ENCODE measurements at places on chromosomes 3 and 15.

- no peak for DNase-seq
These were observed 380.3 kb upstream of the CBLB start for GRCh38 chr3:106249159-106249558.

GRCh38 chr3:83122774-83123350, 1361.4 kb upstream of the GBE1 start:
- DNase-seq, result no peak

GRCh38 chr3:59253523-59253922, 203.7 kb upstream of the CFAP20DC start:
- DNase-seq, result no peak

DNA sequence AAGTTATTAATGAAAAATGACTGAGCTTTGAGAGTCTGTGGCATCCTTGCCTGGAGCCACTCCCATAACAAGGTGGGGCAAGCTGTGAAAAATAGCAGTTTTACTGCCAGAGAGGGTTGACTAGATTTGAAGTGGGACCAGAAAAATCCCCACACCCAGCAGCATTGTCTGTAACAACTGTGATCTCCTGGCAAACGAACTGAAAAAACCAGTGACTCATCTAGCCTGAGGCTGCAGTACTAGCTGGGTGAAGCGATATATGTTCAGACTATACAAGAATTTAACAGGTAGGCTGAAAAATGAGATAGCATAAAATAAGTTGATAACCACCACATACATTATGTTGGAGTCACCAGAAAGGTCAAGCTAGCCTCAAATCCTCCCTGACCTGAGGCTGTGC, 64.0 kb downstream of the DPH6 start:
- DNase-seq, result no peak

GRCh38 chr15:84991014-84991712, 9.5 kb downstream of the PDE8A start:
- no peak for DNase-seq

GRCh38 chr15:42159381-42160015, 3.1 kb upstream of the PLA2G4F start:
- DNase-seq, result no peak

- no peak for DNase-seq
These were observed 29.7 kb upstream of the LIPC start for GRCh38 chr15:58401991-58402649.

DNA sequence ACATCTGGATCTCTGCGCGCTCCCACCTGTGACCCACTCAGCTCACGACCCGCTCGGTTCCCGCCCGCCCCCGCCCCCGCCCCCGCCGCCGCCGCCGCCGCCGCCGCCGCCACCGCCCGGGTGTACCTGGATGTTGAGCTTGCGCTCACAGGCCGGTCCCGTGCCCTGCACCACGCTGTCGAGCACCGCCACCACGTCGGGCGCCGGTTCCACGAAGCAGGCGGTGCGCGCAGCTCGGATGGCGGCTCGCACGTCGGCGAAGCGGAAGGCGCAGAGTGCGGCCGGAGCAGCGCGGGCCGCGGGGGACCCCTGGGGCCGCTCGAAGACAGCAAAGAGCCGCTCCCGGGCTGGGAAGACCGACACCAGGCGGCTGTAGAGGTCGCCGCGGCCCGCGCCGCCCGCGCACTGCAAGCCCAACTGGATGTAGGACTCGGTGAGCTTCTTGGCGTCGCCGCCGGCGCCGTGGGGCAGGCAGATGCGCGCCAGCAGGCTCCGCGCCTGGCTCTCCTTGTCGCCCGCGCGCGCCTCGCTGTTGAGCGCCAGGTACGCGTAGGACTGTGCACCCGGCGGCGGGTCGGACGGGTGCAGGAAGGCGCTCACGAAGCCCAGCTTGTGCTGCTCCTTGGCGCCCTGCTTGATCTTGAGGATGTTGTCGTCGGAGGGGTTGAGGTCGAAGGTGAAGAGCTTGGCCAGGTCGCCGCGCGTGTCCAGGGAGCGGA, 1.1 kb downstream of the PLXND1 start:
- DNase-seq, result no peak

DNA sequence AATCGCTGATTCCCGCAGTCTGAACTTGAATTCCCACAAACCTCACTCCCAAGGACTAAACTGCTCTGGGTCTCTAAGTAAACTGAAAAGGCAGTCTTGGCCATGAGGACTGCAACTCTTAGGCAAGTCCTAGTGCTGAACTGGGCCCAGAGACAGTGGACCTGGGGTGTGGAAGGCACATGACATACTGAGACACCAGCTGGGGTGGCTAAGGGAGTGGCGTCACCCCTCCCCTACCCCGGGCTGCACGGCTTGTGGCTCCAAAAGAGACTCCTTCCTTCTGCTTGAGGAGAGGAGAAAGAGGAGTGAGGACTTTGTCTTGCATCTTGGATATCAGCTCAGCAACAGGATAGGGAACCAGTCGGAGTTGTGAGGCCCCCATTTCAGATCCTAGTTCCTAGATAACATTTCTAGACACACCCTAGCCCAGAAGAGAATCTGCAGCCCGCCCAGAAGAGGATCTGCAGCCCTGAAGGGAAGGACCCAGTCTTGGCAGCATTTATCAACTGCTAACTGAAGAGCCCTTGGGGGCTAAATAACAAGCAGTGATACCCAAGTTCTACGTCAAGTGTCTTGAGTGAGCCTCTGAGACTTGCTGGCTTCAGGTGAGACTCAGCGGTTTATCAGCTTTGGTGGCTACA, 110.7 kb upstream of the C3orf80 start:
- DNase-seq, result no peak

DNA sequence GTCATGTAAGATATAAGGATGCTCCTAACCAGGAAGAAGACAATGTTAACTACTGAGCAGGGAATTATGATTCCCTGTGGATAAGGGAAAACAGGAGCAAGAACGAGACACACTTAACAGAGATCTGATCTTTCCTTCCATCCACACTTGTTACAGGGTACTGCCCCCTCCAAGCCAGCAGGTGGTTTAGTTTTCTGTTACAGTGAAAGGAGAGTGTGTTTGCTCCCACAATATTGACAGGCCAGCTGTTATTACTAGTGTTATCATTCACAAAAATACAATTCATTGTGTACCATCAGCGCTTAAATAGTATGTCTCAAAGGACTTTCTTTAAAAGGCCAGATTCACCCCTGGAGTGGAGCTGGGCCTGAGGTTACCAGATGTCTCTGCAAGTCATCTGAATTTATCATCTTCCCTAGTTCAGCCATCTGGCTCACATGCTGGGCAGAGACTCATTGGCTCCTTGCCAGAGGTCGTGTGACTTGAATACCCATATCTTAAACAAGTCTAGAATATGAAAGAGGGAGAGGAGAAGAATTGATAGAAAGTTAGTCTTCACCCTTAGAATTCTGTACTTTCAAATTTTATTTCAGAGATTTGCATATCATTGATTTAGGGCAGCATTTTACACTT, 16.8 kb upstream of the FMN1 start:
- no peak for DNase-seq

DNA sequence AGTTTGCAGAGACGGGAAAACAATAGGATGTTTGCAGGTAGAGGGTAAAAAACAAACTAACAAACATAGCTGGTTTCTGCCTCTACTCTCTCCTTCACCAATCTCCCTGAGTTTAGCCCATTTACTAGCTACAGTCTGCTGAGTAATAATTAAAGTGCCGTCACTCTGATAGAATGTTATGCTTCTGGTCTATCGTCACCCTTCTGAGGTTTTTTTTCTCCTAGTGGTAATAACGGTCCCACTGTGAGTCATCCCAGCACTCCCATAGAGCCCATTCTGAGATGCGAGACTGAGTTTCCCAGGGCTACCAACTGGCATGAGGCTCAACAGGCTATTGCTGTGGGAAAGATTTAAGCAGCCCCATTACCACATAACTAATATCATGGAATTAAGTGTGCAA, 56.4 kb downstream of the PLAAT1 start:
- no peak for DNase-seq

DNA sequence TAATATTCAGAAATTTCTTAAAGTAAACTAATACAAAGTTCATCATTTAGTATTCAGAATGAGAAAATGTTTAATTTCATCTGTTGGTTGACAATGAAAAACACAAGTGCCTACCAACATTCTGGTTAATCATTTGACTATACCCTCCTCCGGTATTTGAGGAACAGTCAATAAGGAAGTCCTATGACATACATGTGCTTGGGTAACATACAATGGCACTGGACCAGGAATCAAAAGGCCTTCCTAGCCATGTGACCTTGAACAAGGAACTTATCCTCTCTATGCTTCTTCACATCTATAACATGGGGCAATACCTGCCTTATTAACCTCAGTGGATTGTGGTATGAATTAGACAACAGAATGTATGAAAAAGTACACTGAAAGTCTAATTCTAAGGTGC, 65.8 kb downstream of the ZNF280D start:
- no peak for DNase-seq

GRCh38 chr15:78768096-78768495, 43.2 kb downstream of the ADAMTS7 start:
- DNase-seq, result no peak

- DNase-seq, result no peak
These were observed 142.5 kb downstream of the CPNE4 start for GRCh38 chr3:131892331-131892730.

DNA sequence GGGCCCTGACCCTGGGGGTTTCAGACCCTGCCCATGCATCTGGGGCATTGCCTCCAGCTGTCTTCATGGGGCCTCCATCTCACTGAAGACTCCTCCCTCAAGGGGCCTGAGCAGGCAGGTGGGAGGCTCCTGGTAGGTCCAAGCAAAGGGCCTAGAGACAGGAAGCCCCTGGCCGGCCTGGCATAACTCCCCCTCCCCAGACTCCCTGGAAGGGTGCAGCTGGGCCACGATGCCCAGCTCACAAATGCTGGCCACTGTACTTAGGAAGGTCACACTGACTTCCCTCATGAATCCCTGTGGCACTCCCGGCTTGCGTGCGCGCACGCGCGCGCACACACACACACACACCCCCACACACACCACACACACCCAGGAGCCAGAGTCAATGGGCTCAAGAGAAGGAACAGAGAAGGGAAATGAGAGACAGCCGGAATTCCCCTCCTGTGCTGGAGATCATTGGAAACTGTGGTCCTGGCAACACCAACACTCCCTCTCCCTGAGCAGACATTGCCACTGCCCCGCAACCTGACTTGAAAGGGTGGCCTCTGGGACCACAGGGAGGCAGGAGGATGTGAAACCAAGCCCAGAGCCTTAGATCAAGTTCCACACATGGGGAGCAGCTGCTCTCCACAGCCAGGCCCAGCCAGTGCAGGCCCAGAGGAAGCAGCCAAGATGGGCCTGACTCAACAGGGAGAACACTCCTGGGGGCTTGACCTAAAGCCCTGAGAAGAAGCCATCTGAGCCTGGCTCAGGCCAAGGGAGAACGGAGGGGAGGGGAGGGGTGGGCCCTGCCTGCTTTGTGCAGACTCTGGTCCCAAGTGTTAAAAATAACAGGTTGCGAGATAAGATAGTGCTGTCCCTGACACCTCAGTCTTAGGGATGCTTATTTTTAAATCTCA, 69.7 kb downstream of the SCN5A start:
- no peak for DNase-seq

GRCh38 chr3:5231074-5231473, 43.6 kb downstream of the EDEM1 start:
- no peak for DNase-seq

DNA sequence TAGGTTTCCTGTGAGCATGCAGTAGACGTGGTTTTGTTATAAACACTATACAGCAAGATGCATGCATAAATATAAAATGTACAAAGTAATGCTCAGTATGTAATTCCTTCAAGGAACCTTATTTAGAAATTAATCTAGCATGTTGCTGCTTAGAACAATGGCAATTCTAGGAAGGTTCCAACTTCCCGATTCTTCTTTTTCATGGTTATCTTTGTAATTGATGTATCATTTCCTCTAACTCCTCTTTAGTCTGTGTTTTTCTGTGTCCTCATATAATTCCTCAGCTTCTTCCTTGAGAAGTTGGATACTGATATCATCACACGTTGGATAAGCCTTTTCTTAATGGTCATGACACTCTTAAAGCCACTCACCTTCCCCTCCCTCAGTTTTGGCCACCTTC, 3.5 kb downstream of the TSEN2 start:
- no peak for DNase-seq

DNA sequence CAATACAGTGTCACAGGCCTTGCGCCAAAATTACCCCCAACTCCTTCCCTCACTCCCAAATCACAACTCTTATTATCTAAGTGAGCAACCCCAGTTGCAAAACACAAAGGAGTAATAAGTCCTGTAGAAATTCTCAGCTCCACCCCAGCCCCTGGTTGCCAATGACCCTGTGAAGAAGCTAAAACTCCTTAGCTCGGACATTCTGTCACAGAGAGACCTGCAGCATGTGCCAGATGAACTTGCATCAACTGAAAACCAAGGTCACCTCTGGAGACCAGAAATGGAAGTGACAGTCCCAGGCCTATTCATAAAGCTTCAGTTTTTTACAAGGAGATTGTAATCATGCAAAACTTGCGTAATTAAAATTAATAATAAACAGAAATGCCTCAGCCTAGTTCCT, 55.2 kb downstream of the RBPMS2 start:
- no peak for DNase-seq

Measured in stimulated activated CD8-positive, alpha-beta memory T cell treated with anti-CD3 and anti-CD28 coated beads, Interleukin-15, amount 100 ng/mL, for 48 hours (primary cell).